Daoy (cell line): ENCODE measurements at places on chromosomes 12 and 14.

GRCh38 chr12:10896854-10897253 is 12.5 kb downstream of the TAS2R13 start:
- no peak for DNase-seq

GRCh38 chr12:127830065-127830460 is 436.9 kb upstream of the TMEM132C start:
- no peak for DNase-seq

DNA sequence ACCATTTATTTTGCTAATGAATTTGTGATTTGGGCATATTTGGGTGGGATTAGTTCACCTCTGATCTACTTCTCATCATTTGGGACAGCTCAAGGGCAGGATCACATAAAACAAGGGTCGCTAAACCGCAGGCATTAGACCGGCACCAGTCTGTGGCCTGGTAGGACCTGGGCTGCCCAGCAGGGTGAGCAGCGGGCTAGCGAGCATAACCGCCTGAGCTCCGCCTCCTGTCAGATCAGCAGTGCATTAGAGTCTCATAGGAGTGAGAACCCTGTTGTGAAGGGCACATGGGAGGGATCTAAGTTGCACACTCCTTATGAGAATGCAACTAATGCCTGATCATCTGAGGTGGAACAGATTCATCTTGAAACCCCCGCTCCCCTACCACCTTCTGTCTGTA is 785.3 kb downstream of the TRHDE start:
- DNase-seq = no peak

DNA sequence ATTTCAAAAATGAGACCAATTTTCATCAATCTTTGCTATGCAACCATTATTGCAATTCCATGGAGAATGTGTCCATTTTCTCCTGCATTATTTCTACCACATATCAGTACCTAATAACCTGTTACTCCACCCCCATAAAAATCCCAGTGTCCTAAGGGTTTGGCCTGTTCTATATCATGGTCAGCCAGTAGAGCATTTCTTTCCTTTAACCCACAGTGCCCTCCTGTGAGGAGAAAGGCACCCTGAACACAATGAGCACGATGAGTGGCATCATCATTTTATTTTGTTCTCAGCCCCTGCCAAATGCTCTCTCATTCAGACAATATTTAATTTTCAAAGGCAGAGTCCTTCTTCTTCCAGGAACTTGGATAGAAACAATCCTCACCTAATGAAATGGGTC is 11.6 kb upstream of the IFNG-AS1 start:
- no peak for DNase-seq

GRCh38 chr14:68637106-68638021 is 155.5 kb downstream of the ZFP36L1 start:
- DNase-seq = peak; percentile 45

DNA sequence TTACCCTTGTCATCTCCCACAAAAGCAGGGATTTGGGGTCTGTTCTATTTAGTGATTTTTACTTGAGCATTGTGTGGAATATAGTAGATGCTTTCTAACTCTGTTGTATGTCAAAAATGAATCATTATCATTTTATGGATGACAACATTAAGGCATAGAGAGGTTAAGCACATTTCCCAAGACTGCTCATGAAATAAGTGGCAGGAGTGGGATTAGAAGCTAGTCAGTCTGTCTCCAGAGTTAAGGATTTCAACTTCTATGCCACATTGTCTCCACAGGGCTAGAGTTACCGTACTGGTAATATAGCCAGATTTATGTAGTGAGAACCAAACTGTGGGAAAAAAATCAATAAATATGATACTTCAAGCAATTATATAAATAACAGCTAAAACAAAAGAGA is 170.6 kb upstream of the DCN start:
- no peak for DNase-seq

GRCh38 chr14:37985826-37986470 is 221.8 kb upstream of the SSTR1 start:
- DNase-seq = no peak

DNA sequence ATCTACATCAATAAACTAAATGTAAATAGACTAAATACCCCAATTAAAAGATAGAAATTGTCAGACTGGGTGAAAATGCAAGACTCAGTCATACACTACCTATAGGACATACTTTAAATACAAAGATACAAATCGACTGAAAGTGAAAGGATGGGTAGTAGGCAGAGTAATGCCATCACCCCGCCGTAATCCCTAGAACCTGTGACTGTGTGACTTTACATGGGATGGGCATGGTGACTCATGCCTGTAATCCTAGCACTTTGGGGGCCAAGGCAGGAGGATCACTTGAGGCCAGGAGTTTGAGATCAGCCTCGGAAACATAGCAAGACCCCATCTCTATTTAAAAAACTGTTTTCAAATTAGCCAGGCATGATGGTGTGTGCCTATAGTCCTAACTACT is 2.6 kb upstream of the EVL start:
- no peak for DNase-seq

- DNase-seq = peak; percentile 43
Measured at GRCh38 chr12:125533434-125534029, 468.3 kb downstream of the AACS start.

DNA sequence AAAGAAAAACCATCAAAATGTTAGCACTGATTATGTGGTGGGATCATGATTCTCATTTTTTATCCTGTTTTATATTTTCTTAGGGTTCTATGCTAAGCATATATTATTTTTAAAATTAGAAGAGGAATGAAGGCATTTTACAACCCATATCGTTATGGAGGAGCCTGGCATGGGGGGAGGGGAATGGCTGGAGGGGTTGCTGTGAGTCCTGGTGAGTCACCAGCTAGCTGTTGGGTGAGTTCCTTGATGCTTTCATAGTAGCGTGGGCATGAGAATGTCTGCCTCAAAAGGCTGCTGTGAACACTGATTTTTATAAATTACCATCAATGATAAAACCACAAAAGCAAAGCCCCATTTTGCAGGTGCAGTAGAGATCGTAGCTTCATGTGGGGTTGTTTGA is 46.9 kb downstream of the C14orf132 start:
- peak; percentile 89 for DNase-seq

- no peak for DNase-seq
Measured at GRCh38 chr14:72560331-72560730, 333.6 kb downstream of the DPF3 start.

DNA sequence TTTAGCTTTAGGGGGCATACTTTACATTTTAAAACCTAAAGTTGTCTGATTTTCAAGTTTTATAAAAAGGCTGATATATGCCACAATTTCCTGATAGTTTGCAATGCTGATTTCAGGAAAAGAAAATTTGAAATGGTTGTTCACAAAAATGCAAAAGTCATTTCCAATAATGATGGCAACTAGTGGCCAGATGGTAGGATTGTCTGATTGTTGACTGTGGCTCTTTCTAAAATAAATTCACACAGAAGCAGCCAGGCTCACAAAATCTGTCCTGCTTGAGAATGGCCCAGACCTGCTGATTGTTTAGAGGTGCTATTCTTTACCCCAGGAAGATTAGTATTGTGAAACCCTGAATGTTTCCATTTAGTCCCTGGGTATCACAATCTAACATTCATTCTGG is 220.3 kb downstream of the NELL2 start:
- no peak for DNase-seq

DNA sequence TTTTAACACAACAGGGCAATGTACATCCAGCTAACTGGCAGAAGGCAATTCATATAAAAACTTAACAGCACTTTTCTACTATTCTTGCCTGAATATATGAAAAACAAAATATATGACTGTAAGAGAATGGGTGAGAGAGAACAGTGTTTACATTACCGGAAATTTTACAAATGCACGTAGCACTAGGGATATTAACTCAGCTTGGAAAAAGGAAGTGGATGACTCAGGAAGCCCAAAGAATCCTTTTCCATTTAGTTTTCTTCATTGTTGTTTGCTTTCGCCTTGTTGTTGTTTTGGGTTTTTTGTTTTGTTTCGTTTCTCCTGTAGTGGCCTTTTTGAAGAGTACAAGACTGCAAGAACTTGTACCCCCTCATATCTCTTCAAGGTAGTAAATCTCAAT is 295.5 kb downstream of the EGLN3 start:
- no peak for DNase-seq

GRCh38 chr12:52585946-52586345 is 12.3 kb upstream of the KRT74 start:
- no peak for DNase-seq

- no peak for DNase-seq
Measured at GRCh38 chr14:38053666-38054065, 154.0 kb upstream of the SSTR1 start.

DNA sequence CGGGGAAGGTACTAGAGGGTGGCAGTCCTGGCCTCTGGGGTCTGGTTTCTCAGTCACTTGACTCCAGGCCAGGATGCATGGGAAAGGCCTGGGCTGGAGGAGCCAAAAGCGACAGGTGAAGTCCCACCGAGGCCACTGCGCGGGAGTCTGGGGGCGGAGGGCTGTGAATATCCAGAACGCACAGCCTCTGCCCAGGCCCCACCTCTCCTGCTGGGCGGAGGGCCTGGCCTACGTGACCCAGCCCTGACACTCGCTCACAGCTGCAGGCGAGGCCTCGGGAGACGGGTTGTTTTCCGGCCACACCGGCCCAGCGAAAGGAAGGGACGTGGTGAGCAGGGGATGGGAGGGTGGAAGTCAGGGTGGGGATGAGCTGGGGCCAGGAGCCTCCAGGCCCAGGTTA is 91.2 kb downstream of the RFLNA start:
- DNase-seq = peak; percentile 71

- peak; percentile 65 for DNase-seq
Measured at GRCh38 chr14:55438066-55438683, 2.2 kb downstream of the TBPL2 start.

GRCh38 chr14:96629082-96629481 is 126.9 kb downstream of the PAPOLA start:
- DNase-seq = no peak

DNA sequence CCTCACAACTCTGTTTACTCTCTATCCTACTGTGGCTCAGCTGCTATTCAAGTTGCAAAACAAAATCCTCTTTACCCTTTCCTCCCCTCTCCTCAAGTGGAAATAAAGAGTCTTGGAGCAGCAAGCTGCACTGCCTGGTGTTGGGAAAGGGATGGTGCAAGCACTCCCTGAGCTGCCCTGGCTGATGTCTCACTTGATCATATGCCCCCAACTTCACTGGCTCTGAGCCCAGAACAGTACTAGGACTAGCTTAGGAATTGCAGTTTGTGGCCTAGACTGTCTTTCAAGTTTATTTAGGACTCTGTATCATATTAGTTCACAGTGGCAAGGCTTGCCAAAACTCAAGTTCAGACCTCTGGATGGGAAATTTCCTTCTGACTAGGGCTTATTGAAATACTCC is 1683.8 kb upstream of the SEL1L start:
- DNase-seq = no peak

- no peak for DNase-seq
Measured at GRCh38 chr14:92539419-92539818, 25.8 kb downstream of the RIN3 start.

DNA sequence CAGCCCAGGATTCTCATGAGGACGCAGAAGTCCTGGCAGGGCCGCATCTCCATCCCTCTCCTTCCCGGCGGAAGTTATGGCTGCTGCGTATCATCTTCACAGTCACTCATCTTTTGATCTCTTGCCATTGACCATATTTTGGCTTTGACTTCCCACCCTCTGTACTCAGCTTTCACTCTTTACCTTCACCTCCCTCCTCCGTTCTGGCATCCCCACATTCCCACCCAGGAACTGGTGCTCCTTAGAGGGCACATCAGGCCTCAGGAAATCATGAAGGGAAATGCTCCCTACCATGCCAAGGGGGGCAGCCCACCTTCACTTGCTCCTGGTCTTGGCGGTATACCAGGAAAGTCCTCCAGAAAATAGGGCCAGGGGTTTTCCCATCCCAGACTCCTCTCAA is 1.3 kb downstream of the TEX52 start:
- DNase-seq = no peak

DNA sequence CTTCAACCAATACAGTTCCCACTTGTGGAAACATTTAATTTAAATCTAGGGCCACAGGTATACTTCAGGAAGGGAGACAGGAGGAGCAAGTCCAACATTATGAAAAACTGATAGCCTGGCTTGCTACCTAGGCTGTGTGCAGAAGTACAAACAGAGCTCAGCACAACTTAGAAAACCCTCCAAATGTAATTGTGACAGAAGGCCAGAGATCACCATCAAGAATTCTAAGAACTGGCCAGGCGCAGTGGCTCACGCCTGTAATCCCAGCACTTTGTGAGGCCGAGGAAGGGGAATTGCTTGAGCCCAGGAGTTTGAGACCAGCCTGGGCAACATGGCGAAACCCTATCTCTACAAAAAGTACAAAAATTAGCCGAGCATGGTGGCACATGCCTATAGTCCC is 14.1 kb downstream of the ATP2B1 start:
- DNase-seq = no peak

DNA sequence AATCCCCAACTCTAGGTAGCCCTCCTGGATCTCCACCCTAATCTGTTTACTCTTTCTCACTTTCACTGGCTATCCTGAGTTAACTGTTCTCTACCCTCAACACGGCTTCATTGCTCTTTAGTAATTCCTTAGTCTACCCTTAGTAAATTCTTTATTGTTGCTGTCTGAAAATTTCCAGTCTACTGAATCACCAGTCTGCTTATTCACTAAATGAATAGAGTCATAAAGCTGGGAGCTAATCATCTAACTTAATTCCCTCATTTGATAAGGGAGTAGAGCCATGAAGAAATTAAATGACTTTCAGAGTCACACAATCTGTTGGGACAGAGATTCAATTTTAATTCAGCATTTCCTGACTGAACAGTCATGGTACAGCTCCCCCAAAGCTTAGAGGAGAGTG is 36.5 kb downstream of the YEATS4 start:
- DNase-seq = no peak
